ENCODE measurements at places on chromosomes 2 and 18. TPM values are rescaled to one million over a fixed set of nuclear protein-coding genes. Genes with fewer than 3 reads are reported as not detected.

ELOA2 gene
- not detected for total RNA-seq

RNF125 gene
- 0.16 TPM for total RNA-seq

NCK2 gene
- 31.6 TPM for total RNA-seq

CAPN13 gene
- not detected for total RNA-seq

CNTNAP5 gene
- 0.12 TPM for total RNA-seq

SLC4A5 gene
- 0.81 TPM for total RNA-seq
